Natural killer cell (primary cell): ENCODE measurements at places on chromosomes 1 and 21.

- DNase-seq = peak; percentile 88
These were observed 4.2 kb upstream of the IL19 start for GRCh38 chr1:206766251-206766856.

GRCh38 chr1:48908606-48909005 lies 131.9 kb upstream of the BEND5 start:
- no peak for DNase-seq

GRCh38 chr1:68093737-68094136 lies 43.3 kb upstream of the DIRAS3 start:
- DNase-seq = no peak

DNA sequence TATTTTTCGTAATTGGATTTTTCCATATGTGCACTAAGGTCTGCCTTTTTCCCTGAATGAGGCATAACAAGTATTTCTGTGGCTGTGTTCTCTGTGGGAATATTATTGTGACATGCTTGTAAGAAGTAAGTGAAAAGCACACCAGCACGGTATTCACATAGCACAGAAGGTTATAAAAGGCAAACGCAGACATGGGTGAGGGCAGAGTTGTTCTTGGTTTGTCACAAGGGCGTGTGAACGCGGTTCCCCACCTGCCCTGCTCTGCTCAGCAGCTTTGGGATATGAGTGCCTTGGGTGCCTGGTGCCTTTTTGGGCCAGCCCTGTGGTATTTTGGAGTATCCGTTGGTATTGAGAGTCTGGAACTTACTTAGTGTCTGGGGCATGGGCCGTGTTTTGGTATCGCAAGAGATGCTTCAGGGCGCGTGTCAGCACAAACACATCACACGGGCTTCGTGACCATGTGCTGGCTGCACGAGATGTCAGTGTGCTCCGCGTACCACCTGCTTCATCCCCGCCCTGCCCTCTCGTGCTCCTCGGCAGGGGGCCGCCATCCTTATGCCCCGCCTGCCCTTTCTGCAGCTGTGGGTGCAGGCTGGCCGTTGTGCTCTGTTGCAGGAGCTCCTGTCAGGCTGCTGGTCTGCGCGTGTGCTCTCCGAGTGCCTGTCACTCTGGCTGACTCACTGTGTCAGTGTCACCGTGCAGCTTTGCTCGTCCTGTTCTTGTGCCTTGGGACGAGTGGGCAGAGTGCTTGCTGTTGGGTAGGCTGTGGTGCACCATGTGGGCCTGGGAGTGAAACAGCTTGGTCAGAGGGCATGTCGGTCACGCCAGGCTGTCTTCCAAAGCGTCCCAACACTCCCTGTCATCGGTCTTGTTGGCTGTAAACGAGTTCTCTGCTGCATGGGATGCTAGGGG lies 15.0 kb downstream of the SKI start:
- DNase-seq = peak; percentile 32

DNA sequence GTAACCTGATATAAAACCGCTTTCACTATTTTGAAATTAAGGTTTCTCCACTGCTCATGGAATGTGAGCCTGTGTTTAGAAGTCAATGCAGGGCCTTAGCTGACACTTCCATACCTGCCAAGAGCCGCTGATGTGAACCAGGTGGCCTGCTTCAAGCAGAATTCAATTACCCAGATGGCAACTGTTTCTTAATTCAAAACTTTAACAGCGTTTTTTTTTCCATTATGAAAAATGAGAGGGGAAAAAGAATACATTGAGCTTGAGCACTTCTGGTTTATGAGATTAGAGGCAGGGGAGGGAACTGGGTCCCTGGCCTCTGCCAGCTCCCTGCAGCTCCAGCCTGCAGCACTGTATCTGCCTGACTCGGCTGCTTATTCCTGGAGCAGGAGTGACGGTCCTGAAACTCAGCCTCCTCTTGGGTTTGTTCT lies 7.7 kb upstream of the ATP1A1 start:
- DNase-seq = no peak

DNA sequence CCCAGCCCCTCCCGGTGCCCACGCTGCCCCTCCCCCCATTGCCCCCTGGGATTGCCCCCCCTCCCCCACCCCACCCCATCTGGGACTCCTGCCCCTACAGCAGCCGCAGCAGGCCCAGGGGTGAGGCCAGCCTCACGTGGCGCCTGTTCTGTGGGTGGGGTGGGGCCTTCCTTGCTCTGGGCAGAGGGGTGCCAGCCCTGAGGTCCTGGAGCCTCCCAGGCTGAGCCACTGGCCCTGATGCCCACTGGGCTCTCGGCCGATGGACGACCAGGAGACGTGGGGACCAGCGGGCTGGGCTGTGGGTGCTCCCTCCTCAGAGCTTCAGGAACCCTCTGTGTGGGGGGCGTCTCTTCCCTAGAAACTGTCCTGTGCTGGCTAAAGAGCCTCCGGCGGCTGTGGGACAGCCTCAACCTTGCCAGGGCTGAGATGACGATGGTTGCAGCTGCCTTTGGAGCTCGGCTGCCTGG lies 5.8 kb upstream of the C1orf159 start:
- no peak for DNase-seq
